ENCODE measurements at places on chromosomes 5 and 9. TPM values are rescaled to one million over a fixed set of nuclear protein-coding genes. Genes with fewer than 3 reads are reported as not detected.

GRCh38 chr5:59275510-59276324 is 617.8 kb downstream of the PDE4D start:
- DNase-seq = no peak

GRCh38 chr5:65830856-65831255 is 95.5 kb upstream of the ERBIN start:
- no peak for DNase-seq

DNA sequence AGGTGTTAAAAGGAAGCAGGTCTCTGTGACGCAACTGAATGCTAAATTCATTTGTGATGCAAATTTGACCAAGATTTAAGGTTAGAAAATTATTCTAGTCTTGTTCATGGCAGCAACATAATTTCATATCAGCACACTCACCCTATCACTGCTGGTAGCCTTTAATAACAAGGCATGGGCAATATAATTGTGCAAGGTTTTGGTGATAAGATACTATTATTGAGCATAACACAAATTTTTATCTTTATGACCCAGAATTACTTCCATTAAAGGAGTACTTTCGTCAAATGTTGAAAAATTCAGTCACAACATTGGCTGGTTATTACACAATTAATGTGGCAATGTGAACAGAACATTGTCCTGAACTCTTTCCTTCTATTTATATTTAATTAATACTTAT is 96.0 kb upstream of the PAM start:
- DNase-seq = no peak

GRCh38 chr5:3359642-3360041 is 236.0 kb upstream of the IRX1 start:
- DNase-seq = no peak

DNA sequence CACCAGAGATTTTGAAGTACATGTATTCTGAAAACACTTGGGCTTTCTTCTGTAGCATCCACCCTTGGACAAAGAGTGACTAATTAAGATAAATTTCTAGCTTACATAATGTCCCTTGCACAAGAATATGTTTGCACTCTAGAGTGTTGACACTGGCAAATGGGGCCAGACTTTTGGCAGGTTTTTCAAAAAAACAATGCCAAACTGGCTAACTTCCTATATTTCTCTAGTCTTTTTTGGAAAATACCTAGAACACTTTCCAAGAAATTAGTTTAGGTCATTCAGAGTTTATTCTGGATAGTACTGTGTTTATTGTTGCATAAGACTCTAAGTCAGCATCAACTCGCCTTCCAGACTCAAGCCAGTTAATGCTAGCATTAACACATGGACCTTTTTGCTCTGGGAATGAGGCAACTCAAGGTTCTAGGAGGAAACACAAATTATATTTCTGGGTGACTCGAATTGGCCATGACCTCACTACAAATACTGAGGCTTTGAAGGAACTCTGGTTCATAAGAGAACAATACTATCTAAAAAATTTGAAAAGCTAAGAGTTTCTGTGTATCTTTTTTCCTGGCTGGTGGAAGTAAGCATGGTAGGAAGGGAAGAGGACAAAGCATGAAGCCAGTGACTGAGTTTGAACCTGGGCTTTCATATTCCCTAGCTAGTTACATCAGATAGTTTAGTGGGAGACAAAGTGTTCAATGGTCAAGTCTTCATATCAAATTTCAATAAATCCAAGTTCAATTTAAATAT is 101.6 kb downstream of the NREP start:
- no peak for DNase-seq

DNA sequence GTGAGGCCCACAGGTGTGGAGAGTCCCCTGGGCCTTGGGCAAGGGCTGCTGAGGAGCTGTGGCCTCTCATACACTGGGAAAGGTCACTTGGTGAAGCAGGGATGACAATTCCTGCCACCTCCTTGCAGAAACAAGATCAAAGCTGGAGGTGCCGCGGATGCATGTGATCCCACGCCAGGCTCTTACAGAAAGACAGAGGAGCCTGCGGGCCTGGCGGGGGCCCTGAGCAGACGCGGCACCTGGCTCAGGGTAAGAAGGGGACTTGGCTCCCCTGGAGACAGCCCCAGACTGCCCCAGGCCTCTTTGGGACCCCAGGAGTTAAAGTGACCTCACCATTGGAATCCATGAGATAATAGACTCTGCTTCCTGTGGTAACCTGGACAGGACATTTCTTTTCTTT is 4.8 kb downstream of the GFPT2 start:
- no peak for DNase-seq

GRCh38 chr5:63596254-63596653 is 366.0 kb downstream of the HTR1A start:
- DNase-seq = no peak

- no peak for DNase-seq
These were observed 40.4 kb upstream of the MAP3K1 start for GRCh38 chr5:56774957-56775356.

DNA sequence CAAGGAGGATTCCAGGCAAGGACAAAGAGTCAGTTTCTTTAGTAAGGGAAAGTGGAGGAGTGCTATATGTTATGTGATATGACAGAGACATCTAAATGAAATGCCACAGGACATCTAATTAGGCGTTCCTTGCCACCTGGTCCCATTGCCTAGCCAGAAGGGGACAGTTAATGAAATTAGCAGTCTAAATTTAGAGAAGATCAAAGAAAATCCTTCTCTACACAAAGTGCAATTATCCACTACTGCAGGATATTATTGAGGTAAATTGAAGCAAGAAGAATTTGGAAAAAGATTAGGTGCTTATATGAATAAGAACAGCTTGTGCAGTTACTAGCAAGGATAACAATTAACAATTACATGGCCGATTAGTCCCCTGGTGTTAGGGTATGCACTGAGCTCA is 495.3 kb upstream of the NMUR2 start:
- no peak for DNase-seq

DNA sequence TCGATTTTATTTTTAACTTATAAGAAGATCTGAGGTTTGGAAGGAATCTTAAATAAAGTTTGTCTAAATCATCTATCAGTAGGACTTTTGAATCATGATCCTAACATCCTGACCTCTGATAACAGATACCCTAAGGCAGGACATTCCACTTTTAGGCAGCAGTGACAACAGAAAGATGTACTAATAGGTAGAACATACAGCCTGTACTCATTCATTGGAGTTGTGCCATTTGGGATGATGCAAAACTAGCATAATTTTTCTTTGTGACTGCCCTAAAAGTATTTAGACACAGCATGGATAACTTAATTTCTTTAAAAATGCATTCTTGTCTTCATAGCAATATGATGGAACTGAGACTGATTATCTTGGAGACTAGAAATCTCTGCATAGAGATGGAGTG is 39.7 kb downstream of the CDC42SE2 start:
- DNase-seq = no peak

DNA sequence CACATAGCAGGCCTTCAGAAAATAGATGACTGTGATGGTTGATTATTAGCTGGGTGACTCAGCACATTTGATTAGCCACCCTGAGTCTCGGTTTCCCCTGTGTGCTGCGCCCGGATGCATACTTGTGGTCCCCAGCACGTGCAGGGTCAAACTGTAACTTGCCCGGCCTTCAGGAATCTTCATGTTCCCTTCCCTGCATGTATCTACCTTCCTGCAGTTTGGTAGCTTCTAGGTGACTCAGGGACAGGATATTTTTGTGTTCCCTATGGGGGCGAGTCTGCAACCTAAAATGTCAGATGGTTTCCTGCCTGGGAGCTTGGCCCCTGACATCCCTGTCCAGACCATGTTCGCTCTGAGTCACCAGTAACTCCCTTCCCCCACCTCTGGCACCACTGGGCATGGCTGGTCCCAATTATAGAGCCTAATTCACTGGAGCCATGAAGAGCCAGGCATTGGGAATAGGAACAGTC is 13.2 kb downstream of the PTGS1 start:
- DNase-seq = no peak

- peak; percentile 46 for DNase-seq
These were observed 61.6 kb downstream of the CXXC5 start for GRCh38 chr5:139709582-139710318.

The CEL gene
- 0.42 TPM for total RNA-seq

The GZMA gene
- 590 TPM for total RNA-seq

The LSM11 gene
- 1.2 TPM for total RNA-seq

The PDE6A gene
- not detected for total RNA-seq

The PCDHB2 gene
- not detected for total RNA-seq

The HSPB3 gene
- total RNA-seq = not detected

The PCDHGA12 gene
- total RNA-seq = 1.1 TPM

The KIF20A gene
- total RNA-seq = 0.61 TPM

The FBP1 gene
- 14.0 TPM for total RNA-seq

Measured in natural killer cell (primary cell).